AG09319 (cell line): ENCODE measurements at places on chromosomes 7 and 10.

- no peak for DNase-seq
Observed at GRCh38 chr7:141701489-141702046, 398 bp downstream of the DENND11 start.

- DNase-seq: no peak
Observed at GRCh38 chr10:411603-412002, 276.3 kb downstream of the ZMYND11 start.

DNA sequence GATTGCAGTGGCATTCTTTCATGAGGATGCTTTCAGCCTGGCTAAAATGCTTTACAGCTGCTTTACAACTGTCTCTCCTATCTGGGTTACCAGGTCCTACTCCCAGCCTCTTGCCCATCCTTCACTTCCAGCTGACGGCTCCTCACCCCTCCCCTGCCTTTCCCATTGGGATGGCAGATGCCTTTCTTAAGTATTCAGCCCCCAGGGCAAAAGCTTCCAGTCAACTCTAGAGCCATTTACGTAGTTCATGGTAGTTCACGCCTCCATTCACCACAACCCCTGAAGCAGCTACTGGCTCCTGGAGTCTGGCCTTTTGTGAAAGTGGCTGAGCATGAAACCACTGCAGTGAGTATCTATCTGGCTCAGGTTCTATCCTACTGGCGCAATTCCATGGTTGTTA is 17.2 kb upstream of the BMPER start:
- DNase-seq: no peak

DNA sequence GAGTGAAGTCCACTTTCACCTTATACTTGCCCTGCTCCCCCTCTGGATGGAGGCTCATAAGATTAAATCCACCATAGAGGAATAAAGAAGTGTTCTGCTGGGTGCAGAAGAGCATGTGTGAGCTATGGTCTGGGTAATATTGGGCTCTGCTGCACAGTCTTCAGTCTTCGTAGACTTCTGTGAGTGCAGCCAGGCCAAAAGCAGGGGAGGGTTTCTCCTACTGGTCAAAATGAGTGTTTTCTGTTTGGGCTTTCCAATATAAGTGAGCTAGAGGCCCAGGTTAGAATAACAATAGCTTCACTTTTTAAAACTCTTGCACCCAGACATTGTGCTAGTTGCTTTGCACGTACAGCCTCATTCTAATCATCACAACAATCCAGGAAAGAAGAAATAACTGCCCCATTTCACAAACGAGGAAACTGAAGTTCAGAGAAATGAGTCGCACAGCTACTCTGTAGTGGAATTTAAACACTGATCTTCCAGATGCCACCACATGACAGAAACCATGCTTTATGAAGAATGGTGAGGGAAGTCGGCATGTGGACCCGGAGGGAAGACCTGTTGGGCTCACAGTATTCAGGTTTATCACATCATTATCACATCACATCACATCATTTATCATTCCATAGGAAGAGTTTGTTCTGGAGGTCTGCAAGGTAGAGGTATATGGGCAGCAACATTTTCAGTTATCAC is 23.8 kb upstream of the MSMB start:
- no peak for DNase-seq

DNA sequence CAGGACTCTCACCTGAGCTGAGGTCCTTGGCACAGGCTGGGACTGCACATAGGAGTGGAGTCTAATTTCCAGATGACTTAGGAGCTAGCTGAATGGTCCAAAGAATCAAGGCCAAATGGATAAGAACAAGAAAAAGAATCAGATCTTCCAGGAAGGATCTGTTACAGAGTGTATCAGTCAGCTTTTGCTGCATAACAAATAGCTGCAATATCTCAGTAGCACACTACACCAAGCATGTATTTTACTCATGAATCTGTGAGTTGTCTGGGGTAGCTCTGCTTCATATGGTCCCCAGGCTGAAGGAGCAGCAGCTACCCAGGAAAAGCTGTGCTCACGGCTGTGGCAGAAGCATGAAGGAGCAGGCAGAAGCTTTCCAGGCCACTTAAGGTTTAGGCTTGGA is 60.6 kb upstream of the LOXL4 start:
- no peak for DNase-seq

- no peak for DNase-seq
Observed at GRCh38 chr10:110344622-110345021, 39.9 kb upstream of the SMNDC1 start.

DNA sequence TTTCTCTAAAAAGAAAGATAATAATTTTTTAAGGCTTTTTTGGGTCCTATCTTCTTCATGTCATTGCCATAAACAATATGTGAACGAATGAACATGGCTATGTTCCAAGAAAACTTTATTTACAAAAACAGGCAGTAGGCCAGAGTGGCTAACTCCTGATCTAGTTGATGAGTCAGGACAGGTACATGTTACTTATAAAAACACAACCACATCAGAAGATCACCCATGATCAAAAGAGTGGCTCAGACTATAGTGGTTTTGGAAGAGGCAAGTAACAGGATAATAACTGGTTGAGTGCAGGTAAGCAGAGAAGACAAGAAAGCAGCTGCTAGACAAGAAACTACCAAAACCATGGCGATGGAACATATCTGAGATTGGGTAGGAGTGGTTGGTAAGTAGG is 468.7 kb downstream of the KCNMA1 start:
- DNase-seq: no peak

- DNase-seq: no peak
Observed at GRCh38 chr10:20369863-20370736, 527.0 kb downstream of the NEBL start.

- peak; percentile 96 for DNase-seq
Observed at GRCh38 chr10:4372601-4373000, 453.4 kb upstream of the AKR1E2 start.

DNA sequence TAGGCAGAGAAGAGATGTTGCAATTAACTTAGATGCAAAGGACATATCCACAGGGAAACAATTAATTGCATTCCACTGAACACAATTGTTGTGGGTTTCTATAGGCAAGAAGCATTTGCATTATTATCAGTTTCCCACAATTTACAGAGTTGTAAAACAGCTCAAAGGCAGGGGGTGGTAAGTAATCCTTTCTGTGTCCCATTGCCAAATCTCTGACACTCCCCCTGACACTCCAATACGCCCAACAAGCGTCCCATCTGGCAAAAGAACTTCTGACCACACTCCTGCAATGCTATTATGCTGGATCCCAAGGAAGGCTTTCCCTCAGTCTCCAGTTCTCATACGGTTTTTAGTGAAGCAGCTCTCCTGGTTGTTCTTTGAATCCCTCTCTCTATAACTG is 179.8 kb downstream of the CXCL12 start:
- no peak for DNase-seq

DNA sequence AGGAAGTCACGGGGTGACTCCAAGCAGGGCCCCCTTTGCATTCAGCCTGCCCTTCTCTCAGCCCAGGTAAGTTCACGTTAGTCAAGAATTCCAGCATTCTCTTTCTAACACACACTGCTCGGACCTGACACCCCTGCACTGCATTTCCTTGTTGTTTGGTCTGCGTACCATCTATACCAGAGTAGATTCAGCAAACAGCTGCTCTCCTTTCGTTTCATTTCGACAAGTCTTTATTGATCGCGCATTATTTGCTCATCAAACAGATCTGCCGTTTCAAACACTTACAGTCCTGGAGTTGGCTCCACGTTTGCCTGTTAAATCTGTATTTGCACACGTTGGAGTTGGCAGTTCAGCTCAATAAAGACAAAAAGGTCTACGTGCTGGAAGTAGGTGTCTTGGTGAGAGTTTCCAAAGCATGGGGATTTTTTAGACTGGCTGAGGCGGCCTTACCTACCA is 495.1 kb downstream of the RPS24 start:
- DNase-seq: no peak

GRCh38 chr10:29238523-29239135 is 50.2 kb upstream of the LYZL1 start:
- no peak for DNase-seq

- DNase-seq: no peak
Observed at GRCh38 chr10:98252464-98252863, 15.5 kb downstream of the LOXL4 start.

GRCh38 chr10:29372920-29373319 is 84.0 kb downstream of the LYZL1 start:
- no peak for DNase-seq

- DNase-seq: no peak
Observed at GRCh38 chr7:127252778-127253280, at the start of gene GRM8. Gene GRM8 (minus strand): TSS chr7:127252941.

DNA sequence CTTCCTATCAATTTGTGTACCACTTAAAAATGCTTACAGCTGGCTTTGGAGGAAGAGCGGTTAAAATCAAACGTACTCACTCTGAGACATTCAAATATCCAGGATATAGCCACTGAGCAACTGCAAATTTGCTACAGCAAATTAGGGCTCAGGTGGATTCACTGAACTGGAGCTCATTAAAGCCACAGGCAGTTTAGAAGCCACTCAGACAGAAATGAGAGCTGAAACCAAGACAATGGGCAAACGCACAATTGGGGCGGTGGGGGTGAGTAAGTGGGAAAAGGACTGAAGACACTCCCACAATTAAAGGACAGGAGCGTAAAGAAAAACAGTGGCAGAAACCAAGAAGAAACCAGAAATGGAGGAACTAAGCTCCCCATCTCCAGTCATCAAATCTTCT is 20.5 kb downstream of the MPP7 start:
- no peak for DNase-seq

DNA sequence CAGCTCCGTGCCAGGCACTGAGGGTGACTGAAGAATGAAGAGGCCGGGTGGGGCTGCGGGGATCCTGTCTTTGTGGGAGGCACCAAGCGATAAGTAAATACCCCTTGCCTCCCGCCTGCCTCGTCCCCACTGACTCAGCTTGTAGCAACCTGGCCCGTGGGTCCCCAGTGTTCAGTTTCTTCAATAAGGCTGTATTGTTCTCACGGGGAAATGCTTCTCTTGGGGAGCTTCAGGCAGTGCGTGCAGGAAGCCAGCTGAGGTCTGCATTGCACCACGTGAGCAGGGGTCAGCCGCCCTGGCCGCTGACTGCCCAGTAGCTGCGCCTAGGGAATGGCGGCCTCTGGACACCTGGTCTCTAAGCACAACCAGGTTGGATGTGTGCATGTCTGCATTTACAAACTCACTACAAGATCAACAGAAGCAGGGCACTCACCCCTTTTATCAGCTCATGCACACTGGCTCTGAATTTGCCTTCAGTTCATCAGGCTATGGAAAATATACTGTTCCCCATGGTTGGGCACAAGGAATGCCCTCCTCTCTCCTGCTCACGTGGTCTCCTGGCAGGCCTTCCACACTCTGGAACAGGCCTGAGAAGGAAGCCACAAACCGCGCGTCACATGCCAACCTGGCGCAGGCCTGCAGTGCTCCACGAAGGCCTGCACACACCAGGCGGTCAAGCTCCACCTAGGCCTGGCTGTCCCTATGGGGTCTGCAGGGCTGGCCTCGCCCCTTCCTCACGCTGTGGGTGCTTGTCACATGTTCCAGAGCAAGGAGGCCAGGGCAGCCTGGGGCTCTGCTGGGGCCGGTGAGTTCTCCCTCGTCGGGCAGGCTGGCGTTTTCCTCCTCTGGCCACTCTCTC is 135.7 kb upstream of the RNF32 start:
- no peak for DNase-seq

GRCh38 chr7:100467638-100468373 is 3.7 kb upstream of the SPACDR start:
- no peak for DNase-seq

GRCh38 chr10:59561477-59562121 is 148.1 kb downstream of the SLC16A9 start:
- no peak for DNase-seq

DNA sequence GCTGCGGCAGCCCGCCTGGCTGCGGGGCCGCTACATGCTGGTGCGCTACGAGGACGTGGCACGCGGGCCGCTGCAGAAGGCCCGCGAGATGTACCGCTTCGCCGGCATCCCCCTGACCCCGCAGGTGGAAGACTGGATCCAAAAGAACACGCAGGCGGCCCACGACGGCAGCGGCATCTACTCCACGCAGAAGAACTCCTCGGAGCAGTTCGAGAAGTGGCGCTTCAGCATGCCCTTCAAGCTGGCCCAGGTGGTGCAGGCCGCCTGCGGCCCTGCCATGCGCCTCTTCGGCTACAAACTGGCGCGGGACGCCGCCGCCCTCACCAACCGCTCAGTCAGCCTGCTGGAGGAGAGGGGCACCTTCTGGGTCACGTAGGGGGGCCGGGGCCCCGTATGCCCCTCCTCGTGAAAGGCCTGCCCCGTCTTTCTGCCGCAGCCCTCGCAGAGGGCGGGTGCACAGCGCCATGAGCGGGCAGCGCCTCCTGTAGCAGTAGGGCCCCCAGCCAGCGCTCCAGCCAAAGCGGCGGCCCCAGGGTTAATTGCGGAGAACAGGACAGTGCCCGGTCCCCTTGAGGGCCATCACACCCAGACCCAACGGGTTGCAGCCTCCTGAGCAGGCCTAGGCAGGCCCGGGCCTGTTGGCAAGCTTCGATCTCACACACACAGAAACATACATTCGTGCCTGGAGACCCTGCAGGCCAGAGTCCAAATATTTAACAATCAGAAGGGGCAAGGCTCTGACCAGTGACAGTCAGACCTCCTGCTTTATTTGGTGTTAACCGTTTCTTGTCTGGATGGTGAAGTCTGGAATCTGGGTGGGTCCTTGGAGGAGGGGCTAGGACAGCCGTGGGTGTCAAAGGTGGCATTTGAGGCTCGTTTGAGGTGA is 44.1 kb downstream of the CHST3 start:
- DNase-seq: no peak

GRCh38 chr10:131591936-131592335 is 280.4 kb upstream of the TCERG1L start:
- DNase-seq: no peak

- DNase-seq: no peak
Observed at GRCh38 chr7:133070562-133070961, 11.3 kb downstream of the CHCHD3 start.

DNA sequence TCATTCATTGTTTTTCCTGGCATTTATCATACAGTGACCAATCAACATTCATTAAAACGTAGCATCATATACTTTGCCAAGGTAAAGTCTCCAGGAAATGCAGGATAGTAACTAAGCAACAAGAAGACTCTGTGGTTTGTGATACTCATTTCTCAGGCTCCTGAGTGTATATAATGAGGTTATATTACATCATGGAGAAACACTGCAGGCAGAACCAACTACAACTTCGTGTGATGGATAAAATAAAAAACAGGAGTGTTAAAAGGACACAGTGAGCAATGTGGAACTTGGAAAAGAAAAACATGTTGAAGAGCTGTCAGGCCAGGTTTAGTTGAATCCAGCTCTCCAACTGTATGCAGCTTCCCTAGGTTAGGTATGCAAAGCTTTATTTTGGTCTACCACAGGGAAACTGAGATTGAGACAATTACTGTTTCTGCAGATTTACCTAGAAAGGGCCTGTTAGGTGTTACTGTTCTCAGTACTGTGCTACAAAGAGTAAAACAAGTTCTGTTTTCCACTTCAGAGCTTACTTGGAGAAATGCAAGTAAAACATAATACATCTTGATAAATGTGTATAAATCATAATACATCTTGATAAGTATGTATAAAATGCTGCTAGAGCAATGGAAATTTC is 7.8 kb upstream of the CCNY start:
- no peak for DNase-seq

GRCh38 chr7:69947998-69948397 is 349.7 kb downstream of the AUTS2 start:
- DNase-seq: no peak

GRCh38 chr10:130041451-130042371 is 68.9 kb downstream of the C10orf143 start:
- no peak for DNase-seq
